ENCODE measurements at places on chromosomes 6 and 20.

DNA sequence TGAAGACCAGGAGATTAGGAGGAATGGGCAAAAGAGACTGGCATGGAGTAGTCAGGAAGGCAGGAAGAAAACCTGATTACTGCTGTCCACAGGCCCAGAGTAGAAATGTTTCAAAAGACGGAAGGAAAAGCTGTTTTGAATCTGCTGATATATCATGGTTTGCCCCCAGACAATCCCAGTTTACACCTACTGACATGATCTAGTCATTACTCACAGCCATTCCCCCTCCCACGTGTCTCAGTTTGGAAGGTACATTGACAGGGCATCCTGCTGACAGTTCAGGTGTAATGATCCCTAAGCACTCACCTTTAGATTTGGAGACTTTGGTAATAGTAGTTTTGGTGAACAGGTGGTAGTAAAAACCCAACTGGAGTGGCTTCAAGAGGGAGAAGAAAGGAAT, 9.8 kb upstream of the TXNDC5 start:
- no peak for DNase-seq

- peak; percentile 20 for DNase-seq
Observed at GRCh38 chr20:19495905-19496703, 262.0 kb upstream of the RIN2 start.

GRCh38 chr20:64051561-64052325, 2.3 kb upstream of the SOX18 start:
- no peak for DNase-seq

DNA sequence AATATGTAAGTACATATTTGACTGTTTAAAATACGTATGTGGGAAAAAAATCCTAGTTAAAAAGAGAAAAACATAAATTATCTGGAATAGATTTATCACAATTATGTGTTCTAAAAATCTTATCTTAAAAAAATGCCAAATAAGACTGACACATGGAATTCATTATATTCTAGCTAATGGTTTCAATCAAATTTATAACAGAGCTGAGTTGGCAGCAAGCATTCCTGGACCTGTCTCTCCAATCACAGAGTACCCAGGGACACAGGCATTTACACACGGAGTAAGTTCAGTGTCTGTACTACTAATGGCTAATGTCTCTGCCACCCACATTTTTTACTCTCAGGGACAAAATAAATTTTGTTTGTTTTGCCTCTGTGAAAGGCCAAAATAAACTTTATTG, 122.3 kb downstream of the RPS12 start:
- no peak for DNase-seq

DNA sequence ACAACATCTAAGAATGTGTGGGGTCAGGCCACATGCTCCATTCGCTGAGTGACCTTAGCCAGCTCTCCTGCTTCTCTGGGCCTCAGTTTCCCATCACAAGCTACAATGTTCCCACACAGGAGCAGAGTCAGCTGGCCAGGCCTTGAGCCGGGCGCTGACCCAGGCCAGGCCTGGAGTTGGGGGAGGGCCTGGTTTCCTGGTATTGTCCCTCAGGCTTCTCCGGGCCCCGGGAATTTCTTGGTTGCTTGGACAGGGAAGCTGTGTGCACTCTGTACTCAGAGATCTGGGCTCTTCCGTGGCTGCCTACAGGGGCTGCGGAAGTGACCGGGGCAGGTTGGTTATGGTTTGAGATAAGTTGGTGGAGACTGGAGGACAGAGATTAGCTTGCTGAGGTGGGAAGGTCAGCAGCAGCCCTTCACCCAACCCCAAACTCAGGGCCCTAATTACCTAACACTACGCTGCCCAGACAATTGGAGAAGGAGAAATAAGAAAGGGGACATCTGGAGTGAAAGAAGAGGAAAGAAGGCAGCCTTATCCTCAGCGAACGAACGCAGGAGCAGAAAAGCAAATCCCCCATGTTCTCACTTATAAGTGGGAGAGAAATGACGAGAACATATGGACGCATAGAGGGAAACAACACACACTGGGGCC, 6.2 kb downstream of the TGM2 start:
- no peak for DNase-seq

DNA sequence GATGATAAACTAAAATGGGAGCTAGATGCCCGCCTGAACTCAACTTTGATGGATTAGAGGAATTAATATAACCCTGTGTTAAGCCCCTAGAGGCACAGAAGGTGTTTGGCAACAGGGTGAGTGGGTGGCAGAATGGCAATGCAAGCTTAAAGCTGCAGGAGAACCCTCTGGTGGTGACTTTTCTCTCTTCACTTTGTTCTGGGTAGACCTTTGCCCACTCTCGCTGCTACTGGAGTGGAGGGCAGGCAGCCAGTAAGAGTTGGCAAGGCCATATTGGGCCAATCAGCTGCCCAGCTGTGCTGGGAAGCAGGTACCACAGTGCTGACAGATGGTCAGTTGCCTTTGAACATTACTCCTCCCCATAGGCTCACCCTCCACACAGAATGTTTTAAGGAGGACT, 468.2 kb downstream of the MMUT start:
- no peak for DNase-seq

DNA sequence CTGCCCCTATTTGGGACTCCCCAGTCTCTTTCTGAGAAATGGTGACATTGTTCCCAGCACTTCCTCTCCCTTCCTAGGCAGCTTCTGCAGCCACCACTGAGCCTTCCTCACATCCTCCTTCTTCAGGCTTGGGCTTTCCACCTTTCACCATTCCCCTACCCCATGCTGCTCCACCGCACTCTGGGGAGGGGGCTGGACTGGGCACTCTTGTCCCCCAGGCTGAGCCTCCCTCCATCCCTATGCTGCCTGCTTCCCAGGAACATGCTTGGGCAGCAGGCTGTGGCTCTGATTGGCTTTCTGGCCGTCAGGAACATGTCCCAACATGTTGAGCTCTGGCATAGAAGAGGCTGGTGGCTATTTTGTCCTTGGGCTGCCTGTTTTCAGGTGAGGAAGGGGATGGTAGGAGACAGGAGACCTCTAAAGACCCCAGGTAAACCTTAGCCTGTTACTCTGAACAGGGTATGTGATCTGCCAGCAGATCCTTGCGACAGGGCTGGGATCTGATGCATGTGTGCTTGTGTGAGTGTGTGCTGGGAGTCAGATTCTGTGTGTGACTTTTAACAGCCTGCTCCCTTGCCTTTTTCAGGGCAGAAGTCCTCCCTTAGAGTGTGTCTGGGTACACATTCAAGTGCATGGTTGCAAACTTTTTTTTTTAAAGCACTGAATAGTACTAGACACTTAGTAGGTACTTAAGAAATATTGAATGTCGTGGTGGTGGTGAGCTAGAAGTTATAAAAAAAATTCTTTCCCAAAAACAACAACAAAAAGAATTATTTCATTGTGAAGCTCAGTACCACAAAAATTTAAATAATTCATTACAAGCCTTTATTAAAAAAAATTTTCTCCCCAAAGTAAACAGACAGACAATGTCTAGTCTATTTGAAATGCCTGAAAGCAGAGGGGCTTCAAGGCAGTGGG, 2.1 kb upstream of the CDKN1A start:
- DNase-seq = no peak

DNA sequence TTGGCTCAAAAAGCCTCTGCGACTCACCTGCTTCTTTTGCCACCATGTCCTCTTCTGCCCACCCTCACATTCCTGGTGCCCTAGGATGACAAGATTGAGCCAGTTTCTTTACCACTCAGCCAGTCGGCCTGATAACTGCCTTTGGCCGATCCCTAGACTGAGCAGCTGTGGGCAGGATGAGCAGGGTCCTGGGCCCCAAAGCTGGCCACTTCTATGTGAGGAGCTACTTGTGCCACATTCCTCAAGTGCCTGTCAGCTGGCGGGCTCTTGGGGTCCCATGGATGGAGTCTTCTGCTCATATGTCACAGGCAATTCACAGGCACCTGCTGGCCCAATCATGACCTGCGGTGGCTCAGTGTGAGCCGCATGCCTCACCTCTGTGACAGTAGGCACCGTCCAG, 16.5 kb downstream of the DYNLRB1 start:
- no peak for DNase-seq

GRCh38 chr6:151441390-151442166, 10.3 kb downstream of the RMND1 start:
- DNase-seq = no peak

DNA sequence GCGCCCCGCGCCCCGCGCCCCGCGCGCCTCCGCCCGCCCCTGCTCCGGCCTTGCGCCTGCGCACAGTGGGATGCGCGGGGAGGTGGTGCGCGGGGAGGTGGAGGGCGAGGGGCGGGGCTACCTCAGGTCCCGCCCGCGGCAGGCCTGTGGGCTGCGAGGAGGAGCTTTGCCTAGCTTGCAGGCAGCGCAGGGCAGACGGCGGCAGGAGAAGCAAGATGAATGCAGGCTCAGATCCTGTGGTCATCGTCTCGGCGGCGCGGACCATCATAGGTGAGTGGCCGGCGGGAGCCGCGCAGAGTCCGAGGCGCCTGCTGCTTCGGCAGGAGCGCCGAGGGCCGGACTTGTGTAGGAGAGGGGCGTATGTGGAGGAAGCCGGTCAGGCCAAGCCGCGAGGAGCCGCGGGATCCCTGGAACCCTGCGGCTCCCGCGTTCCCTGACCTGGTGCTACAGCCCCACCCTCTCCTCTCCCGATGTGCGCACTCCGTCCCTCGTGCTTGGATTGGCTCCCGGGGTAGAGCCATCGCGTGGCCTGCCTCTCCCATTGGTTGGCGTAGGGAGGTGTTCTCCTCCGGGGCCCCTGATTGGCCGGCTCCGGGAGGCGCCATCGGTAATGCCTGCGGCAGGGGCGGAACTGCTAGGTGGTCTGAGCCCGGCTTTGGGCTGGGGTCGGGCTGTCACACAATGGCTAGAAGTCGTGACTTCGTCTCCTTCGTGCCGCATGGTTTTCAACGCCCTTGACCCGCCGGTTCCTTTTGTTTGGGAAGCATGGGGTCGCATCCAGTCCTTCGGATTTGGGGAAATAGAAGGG, at the start of gene ACAT2:
Gene ACAT2 (plus strand): TSS at position 173 of the 808 bp plus-strand sequence. CDS start 43 bp downstream, at position 216.
- peak; percentile 96 for DNase-seq

- DNase-seq = peak; percentile 90
Observed at GRCh38 chr6:35048631-35049083, 92.5 kb downstream of the TCP11 start.

DNA sequence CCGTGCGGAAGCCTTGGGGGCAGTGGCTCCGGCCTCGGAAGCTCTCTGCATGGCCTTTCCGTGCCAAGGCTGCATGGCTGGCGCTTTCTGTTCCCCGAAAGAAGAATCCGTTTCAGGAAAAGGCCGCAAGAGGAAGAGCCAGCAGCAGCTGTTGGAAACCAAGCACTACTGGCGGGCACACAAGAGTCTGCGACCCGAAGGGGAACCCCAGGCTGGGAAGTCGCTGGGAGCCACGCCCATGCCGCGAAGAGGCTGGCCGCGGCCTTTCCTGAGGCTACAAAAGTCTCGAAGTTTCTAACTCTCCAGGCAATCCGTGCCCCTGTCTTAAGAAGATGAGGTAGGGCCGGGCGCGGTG, at the start of gene CGAS:
Gene CGAS (minus strand): TSS at position 191 of the 355 bp plus-strand sequence. CDS start 116 bp downstream, at position 75.
- peak; percentile 60 for DNase-seq

GRCh38 chr6:13229205-13230085, 98.9 kb downstream of the TBC1D7 start:
- peak; percentile 36 for DNase-seq

- DNase-seq = no peak
Observed at GRCh38 chr6:7234547-7234946, 78.5 kb downstream of the SSR1 start.

DNA sequence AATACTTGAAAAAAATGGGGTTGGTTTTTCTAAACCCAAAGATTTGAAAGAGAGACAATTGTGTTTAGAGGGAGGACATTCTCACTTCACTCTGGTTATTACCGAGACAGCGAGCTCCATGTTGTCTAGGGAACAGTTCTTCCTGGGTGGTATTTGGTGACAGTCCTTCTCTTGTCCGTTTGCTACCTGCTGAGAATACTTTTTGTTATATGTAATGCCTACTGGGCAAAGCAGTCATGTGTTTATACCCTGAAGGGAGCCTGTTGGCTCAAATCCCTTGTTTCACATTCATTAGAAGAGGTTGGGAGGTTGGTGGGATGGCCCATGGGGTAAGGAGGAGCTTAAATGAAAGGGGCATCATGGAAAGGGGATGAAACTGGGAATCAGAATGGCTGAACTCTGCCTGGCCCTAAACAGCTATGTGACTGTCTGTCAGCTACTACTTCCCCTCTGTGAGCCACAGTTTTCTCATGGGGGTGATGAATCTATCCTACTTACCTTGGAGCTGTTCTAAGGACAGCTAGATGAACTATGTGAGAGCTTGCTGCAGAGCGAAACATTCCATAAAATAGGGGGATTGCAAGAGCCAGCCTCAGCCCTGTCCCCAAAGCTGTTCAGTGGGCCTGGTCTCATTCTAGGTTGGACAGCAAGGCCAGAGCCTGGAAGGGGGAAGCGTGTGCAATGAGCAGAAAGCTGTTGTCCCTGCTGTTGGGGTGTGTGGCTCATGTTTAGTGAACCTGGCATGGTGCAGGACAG, 43.5 kb downstream of the FNDC1 start:
- no peak for DNase-seq

DNA sequence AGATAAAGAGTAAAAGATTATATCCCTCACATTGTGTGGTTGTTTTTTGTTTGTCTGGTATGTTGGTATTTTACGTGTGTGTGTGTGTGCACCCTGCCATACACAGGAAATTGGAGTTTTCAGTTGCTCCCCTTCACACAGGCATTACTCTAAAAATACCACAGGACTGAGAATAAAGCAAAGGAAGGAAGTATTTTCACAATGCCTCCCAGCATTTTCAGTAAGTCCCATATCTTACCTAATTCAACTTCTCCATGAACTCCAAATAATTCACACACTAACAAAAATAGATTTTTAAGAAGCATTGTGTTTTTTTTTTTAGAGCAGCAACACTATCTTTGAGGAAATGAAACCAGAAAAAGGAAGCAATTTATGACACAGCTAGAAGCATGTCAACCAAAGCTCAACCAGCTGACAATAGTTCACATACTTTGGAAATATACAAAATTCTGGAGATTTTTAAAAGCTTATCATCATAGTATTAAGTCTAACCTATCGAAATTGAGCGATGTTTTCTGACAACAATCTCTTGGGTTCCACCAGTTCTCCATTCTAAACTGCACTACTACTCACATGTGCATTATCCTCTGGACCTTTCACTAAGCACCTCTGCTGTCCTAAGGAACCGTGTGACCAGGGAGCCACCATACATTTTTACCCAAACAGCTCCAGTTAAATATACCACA, 2.1 kb downstream of the UBE2J1 start:
- no peak for DNase-seq

DNA sequence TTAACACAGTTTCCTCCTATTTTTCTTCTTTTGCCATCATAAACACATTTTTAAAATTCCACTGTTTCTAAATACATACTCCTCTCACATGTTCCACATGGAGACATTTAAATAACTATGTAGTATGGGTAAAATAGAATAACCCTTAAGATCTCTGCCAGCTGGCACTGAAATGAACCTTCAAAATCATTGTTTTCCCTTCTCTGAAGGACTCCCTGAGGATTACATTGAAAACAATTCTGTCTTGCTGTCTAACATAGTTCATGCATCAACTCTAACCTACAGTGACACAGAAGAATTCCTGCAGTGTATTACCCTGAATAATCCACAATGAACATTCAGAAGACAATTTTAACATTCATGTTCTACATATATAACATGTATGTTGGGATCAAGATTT, 1361.8 kb upstream of the CITED2 start:
- DNase-seq = peak; percentile 72

GRCh38 chr20:50372770-50373088, 137.5 kb upstream of the PTPN1 start:
- DNase-seq = no peak

- DNase-seq = peak; percentile 86
Observed at GRCh38 chr6:28269492-28269891, 2.5 kb downstream of the ZSCAN26 start.

- no peak for DNase-seq
Observed at GRCh38 chr6:5992551-5993225, 14.0 kb downstream of the NRN1 start.

GRCh38 chr20:35307666-35308653, 15.7 kb upstream of the FAM83C start:
- peak; percentile 80 for DNase-seq

- DNase-seq = peak; percentile 41
Observed at GRCh38 chr20:58570204-58570859, 55.1 kb upstream of the APCDD1L start.
